Smooth muscle cell of trachea (primary cell): ENCODE measurements at places on chromosomes 16 and 17. TPM values are rescaled to one million over a fixed set of nuclear protein-coding genes. Genes with fewer than 3 reads are reported as not detected.

Gene RAB40B
- total RNA-seq, result 5.8 and 20.0 TPM in 2 replicates

Gene WNT3
- total RNA-seq, result 0.83 and 1.2 TPM in 2 replicates

Gene KRTAP1-5
- total RNA-seq, result 2.2 TPM in 1 of 2 replicates, not detected in the other

Gene KRT9
- total RNA-seq, result not detected in 2 replicates

Gene KRT17
- 1.5 and 15.1 TPM in 2 replicates for total RNA-seq

Gene CCL8
- 1.2 TPM in 1 of 2 replicates, not detected in the other for total RNA-seq

Gene C1QTNF8
- total RNA-seq, result not detected in 2 replicates
